ENCODE measurements at places on chromosomes 5 and 9. TPM values are rescaled to one million over a fixed set of nuclear protein-coding genes. Genes with fewer than 3 reads are reported as not detected.

The ANKRD31 gene
- total RNA-seq, result 0.53 TPM

The LPAR1 gene
- 170 TPM for total RNA-seq

The TSSK1B gene
- 0.36 TPM for total RNA-seq

The KCNIP1 gene
- 2.1 TPM for total RNA-seq

The RXRA gene
- total RNA-seq, result 78.1 TPM

The TRAF2 gene
- total RNA-seq, result 17.0 TPM

The GALT gene
- 48.9 TPM for total RNA-seq

The CDC14B gene
- total RNA-seq, result 45.1 TPM

The CDC25C gene
- not detected for total RNA-seq

The SLC12A7 gene
- 31.7 TPM for total RNA-seq

The IL7R gene
- 7.8 TPM for total RNA-seq

The ADAMTS12 gene
- 6.9 TPM for total RNA-seq

- DNase-seq, result no peak
These were observed 92.9 kb downstream of the TNC start for GRCh38 chr9:115024925-115025535.

DNA sequence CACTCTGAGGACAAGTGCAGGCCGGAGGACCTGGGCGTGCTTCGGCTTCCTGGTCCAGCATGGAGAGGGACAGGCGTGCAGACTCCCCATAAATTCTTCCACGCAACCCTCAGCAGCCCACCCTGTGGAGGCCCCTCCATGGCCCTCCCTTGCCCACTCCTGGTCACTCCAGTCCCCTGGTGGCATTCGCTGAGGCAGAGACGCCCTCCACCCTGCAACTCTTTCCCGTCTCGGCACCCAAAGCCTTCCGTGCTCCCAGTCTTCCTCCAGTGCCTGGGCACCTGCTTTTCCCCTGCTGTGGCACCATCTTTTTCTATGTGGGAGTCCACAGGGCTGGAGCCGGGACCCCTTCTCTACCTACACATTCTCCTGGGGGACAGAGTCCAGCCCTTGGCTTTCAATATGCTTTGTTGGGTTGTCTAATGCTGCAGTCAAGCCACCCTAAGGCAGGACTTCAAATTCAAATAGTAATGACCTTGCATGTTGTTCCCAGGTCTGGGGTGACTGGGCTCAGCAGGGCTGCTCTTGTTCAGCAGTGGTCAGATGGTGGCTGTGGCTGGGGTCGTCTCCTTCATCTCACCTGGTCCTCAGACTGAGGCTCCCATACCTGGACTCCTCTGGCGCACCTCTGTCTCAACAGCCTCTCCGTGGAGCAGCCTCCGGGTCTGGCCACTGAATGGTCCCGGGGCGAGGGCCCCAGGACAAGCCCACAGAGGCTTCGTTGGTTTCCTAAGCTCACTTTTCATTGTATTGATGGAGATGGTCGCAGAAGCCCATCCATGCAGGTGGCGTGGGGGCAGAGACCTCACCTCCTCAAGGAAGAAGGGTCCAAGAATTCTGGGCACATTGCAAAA, 15.2 kb downstream of the MRPL36 start:
- DNase-seq, result peak; percentile 32

DNA sequence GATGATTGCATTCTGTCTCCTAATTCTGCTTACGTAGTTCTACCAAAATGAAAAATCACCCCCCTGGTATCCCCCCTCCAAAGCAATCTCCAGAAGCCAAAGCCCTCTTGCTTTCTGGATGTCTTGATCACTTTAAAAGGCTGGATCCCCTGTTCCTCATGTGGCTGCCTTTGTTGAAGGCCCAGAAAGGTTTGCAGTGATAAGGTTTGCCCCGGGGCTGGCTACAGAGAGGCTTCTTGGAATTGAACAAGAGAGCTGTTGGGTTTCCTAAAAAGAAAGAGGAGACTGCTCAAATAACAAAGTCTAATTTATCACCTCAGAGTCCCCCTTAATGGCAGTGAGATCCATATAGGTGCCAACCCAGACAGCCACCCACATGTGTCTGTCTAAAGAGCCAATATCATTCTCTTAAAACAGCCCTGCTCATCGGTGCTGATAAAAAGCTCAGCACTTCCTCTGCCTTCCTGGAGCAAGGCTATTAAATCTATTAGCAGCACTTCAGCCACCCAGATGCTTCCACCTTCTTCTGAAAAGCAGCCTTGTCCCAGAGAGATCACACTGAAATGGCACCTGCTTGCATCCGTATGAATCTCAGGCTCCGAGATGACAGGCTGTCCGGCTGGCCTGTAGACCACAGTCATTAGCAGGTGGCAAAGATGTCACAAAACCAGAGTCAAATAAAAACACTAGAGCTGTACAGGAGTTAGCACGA, 70.9 kb downstream of the TEX10 start:
- DNase-seq, result no peak

DNA sequence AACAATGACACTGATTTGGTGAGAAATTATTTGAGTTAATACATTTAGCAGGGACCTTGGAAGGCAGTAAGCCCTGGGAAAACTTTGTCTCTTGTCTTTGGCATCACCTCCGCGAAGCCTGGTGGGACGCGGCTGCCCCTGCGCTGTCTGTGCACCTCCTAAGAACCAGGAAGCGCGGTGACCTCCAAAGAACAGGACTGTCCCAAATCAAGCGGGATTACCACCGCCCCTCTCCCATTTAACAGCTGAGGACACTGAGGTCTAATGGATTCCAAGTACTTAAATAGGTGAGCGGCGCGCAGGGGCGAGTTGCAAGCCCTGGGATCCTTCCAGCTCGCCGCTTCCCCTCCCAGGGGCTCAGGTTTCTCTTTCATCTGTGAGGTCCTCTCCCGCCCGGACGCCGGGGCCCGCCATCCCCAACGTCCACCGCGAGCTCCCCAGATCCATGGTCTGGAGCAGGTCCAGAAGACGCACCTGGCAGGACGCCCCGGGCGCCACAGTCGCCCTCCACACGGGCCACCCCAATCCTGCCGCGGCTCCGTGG, 432 bp downstream of the STARD4 start:
- no peak for DNase-seq

DNA sequence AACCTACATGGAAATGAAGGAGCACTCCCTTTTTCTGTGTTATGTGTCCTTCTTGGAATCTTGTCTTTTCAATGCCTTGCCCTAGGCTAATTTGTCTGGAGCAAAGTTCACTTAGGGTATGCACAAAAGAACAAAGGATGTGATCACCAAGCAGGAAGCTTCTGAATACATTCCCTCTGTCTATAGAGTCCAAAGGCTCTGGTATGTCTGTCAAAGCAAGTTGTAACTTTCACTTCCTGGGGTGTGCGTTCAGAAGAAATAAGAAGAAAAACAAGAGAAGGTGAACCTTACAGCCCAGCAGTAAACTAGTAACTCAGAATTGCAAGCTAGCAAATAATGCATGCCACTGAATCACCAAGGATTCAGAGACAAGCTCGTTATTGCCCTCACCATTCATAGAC, 31.7 kb upstream of the CDH6 start:
- no peak for DNase-seq

DNA sequence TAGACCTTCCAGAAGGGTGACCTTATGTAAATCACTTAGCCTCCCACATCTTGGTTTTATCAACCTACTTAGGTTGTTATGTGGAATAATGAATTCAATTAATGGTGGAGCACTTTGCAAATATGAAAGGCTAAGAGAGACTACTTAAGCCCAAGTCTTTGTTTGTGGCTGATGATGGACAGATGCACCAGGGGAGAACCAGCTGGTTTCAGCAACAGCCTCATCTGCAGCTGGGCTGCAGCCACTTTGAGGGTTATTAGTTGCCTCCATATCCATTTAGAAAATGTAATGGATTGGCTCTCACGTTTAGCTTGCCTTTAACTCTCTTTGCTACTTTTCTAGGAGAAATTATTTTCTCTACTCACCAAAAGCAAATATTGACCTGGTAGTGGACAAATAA, 146.6 kb downstream of the ESM1 start:
- DNase-seq, result no peak

- DNase-seq, result no peak
These were observed 35.6 kb downstream of the DAPK1 start for GRCh38 chr9:87533271-87533670.

GRCh38 chr9:136541709-136542108, 4.1 kb downstream of the NOTCH1 start:
- no peak for DNase-seq

- DNase-seq, result no peak
These were observed 6.8 kb upstream of the S1PR3 start for GRCh38 chr9:88984543-88984883.

GRCh38 chr9:135864447-135865049, 42.8 kb downstream of the CAMSAP1 start:
- peak; percentile 85 for DNase-seq

- DNase-seq, result no peak
These were observed 317.2 kb downstream of the DEPDC1B start for GRCh38 chr5:60382716-60383115.

GRCh38 chr9:113373256-113373655, 3.5 kb downstream of the HDHD3 start:
- DNase-seq, result no peak

GRCh38 chr9:7862170-7862569, 62.6 kb upstream of the DMAC1 start:
- DNase-seq, result no peak

DNA sequence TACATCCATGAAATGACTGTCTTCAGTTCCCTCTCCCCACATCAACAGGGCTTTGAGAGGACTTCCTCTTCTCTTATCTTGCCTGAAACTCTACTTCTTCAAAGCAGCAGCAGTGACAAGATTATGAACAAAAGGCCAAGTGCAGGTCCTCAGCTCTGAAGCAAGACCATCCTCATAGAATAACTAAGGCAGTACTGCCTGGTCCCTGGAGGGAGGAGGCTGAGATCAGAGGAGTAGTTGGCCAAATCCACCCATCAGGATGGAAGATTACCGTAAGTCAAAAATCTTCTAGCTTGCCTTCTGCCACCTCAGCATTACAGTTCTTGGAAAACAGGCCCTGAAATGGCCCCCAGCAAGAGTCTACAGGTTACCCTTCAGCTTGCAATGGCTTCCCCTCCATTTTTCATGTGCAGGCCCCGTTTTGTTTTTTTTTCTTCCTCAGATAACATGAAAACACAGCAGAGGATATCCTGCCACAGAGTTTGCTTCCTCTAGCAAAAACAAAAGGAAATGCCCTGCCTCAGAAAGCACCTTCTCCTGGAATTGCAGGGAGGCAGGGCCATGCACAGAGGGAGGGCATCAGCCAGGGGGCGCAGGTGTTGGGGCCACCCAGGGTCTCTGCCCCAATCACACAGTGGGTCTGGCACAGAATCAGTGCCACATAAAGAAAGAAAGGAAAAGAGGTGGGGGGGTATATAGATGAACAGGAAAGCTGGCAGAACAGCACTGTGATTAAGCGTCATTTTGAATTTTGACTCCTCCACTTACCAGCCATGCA, 40.0 kb downstream of the KLHL3 start:
- no peak for DNase-seq

DNA sequence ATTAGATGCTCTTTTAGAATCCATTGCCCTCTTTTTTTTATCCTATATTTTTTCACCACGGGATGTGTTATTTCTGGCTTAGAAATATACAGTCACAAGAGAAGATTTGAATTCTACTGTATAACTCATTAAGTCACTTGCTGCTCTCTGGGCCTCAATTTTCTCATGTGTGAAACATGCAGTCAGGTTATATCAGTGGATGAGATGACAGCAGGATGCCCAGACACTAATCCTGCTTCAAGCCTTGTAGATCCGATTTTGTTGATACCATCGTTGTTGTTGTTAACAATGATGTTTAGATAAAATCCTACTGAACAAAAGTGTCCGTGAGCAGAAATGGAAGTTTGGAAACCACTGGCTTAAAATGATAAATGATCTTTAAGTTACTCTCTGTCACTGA, 421.9 kb upstream of the DMAC1 start:
- DNase-seq, result no peak

DNA sequence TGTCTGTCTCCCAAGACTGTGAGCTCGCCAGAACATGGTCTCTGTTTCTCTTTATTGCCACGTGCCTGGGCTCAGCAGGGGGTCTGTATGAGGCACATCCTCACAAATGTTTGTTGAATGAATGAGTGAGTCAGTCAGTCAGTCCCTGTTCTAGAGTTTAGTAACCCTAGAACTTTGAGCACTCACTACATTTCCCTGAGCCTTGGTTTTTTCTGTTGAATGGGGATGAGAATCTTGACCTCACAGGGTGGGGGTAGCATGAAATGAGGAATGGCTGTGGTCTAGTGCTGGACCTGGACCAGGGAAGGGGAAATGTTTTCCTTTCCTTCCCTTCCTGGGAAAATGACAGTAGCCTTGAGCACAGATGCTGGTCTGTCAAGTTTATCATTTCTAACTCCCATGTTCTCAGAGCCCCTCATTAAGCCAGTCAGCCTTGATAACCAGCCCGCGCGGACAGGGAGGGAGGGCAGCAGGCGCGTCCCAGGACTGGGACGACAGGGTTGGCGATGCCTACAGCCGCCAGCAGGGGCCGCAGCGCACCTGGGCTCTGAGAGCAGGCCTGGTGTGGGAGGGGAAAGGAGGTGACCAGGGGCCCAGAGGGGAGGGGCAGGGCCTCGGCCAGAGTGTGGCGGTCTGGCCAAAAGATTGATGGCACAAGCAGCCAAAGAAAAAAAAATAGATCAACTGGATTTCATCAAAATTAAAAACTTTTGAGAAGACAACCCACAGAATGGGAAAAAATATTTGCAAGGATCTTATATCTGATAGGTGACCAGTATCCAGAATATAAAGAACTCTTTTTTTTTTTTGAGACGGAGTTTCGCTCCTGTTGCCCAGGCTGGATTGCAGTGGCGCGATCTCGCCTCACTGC, 24.1 kb upstream of the WNK2 start:
- DNase-seq, result peak; percentile 93

DNA sequence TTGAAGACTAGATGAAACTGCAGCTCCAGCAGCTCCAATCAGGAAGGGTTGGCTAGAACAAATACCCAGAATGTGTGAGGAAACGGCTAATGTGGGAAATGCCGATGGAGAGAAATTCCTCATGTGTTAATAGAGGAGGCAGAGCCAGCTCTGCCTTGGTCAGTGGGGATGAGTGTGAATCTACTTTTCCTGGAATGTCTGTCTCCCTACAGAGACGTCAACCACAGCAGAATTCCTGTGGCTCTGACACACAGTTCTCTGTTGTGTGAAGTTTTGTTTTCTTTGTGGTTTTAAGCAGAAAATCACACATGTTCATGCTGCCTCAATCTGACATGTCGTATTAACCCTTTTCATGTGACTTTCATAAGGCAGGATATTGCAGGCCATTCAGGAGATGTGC, 476.6 kb upstream of the WWC1 start:
- no peak for DNase-seq

- DNase-seq, result no peak
These were observed 437.7 kb upstream of the KLF4 start for GRCh38 chr9:107927276-107927675.

GRCh38 chr9:108478431-108479332, 377.1 kb downstream of the ACTL7B start:
- DNase-seq, result no peak

DNA sequence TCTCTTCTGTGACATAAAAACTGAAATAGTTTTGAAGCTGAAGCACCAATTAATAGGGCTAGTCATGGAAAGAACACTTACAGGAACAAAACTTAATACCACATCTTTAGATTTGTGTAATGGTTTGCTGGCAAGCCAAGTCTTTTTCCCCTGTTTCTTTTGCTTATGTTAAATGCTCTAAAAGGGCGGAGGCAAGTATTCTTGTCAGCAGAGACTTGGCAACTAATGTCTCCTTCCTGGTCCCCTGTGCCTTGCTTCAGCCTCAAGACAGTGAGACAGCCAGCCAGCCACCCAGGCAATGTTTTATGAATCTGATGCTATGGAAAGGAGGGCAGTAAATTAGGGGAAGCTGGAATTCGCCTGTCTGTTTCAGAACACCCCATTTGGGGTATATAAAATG, 45.7 kb downstream of the PRRC1 start:
- DNase-seq, result no peak

GRCh38 chr9:126119731-126120130, 206.9 kb upstream of the MVB12B start:
- peak; percentile 3 for DNase-seq

GRCh38 chr9:114311571-114312512, 11.1 kb upstream of the ORM1 start:
- peak; percentile 53 for DNase-seq

All from sciatic nerve (tissue), 2 donors.